ENCODE measurements at places on chromosomes 2 and 18. TPM values are rescaled to one million over a fixed set of nuclear protein-coding genes. Genes with fewer than 3 reads are reported as not detected.

- no peak for DNase-seq
- no peaks in the 10 kb centered on the region for H3K36me3 ChIP-seq
- H3K4me1 ChIP-seq = peaks cover 32% of the 10 kb centered on the region
- H3K27me3 ChIP-seq = no peaks in the 10 kb centered on the region
These were observed 824 bp downstream of the CD302 start for GRCh38 chr2:159797225-159797542.

GRCh38 chr2:197838579-197838978, 34.2 kb downstream of the PLCL1 start:
- no peak for DNase-seq
- no peaks in the 10 kb centered on the region for H3K27me3 ChIP-seq
- peaks cover 5% of the 10 kb centered on the region for H3K4me1 ChIP-seq
- peak overlapping the region; percentile 19 for H3K4me3 ChIP-seq

DNA sequence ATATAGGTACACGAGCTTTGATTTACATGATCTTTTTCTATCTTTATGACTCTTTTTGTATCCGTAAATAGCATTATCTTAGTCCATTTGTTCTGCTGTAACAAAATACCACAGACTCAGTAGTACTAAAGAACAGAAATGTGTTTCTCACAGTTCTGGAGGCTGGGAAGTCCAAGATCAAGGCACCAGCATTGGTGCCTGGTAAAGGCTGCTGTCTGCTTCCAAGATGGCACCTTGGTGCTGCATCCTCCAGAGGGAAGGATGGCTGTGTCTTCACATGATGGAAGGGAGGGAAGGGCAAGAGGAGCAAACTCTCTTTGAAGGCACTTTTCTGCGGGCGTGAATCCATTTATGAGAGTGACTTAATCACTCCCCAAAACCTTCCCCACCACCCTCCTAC, 36.0 kb downstream of the EIF5B start:
- no peaks in the 10 kb centered on the region for H3K4me1 ChIP-seq
- no peak overlapping the region for H3K4me3 ChIP-seq
- H3K27me3 ChIP-seq = no peaks in the 10 kb centered on the region
- no peak overlapping the region for H3K27ac ChIP-seq
- DNase-seq = no peak

The MARCHF4 gene
- total RNA-seq = 0.23 TPM

DNA sequence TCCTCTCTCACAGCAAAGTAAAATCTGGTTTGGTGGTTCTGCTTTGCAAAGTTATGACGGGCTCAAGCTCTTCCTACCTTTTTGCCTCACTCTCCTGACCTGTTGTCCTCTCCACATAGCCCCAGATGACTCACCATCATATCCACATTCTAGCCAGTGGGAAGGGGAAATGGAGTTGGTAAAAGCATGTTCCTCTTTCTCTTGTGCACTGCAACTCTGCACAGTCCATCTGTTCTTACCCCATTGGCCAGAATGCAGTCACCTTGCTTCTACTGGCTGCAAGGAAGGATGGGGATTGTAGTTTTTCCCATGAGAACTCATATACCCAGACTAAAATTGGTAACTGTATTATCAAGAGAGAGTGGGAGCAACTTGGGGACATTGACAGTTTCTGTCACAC, 50.4 kb upstream of the SMIM21 start:
- H3K4me1 ChIP-seq = peaks cover 2% of the 10 kb centered on the region
- H3K27ac ChIP-seq = no peak overlapping the region
- H3K4me3 ChIP-seq = no peak overlapping the region
- H3K27me3 ChIP-seq = no peaks in the 10 kb centered on the region
- DNase-seq = no peak

GRCh38 chr18:45590036-45590886, 25.0 kb upstream of the SLC14A2 start:
- H3K27me3 ChIP-seq = no peaks in the 10 kb centered on the region
- H3K27ac ChIP-seq = peak overlapping the region; percentile 53
- peaks cover 25% of the 10 kb centered on the region for H3K4me1 ChIP-seq

DNA sequence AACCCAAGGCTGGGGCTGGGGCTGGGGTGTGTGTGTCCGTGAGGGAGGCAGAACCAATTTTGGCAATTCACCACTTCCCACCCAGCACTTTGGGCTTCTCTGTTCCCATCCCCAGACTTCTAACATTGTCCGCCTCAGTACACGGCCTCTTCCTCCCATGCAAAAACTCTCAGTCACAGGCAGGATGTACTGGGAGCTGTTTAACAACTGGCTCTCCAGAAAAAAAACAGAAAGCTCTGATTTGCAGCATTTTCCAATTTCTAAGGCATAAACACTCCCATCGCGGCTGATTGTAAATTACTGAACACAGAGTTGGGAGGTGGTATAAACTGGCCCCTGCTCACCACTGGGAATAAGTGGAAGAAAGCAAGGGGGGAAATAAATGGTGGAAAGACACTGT, 73.1 kb upstream of the MAP4K3 start:
- peaks cover 5% of the 10 kb centered on the region for H3K4me1 ChIP-seq
- no peaks in the 10 kb centered on the region for H3K27me3 ChIP-seq
- H3K27ac ChIP-seq = no peak overlapping the region
- H3K4me3 ChIP-seq = no peak overlapping the region
- DNase-seq = no peak
- H3K36me3 ChIP-seq = no peaks in the 10 kb centered on the region

The POTEC gene
- total RNA-seq = not detected

DNA sequence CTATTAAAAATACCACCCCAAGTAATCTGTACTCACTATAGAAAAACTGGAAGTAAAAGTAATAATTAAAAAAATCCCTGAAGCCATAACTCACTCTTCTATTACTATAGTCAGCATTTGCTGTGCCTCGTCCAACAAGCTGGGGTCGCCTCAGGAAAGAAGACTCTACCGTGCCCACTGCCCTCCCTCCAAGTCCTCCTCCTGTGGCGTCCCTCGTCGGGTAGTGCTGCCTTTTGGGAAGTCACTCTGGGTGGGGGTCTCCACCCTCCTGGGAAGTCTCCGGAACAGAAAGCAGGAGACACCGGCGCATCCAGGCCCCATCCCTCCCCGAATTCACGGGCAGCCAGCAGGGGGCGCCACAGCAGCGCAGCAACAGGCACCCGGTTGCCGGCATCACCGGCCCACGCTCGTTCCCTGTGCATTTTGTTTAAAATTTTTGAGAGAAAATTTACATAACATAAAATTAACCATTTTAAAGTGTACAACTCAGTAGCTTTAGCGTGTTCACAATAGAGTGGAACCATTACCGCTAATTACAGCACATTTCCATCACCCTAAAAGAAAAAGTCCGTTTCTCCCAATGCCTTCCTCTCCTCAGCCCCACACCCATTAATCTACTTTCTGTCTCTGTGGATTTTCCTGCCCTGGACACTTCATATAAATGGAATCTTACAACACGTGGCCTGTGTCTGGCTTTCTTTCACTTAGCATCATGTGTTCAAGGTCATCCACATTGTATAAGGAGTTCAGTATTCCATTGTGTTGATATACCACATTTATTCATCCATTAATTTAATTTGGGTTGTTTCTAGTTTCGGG, 62.2 kb downstream of the ADNP2 start:
- no peaks in the 10 kb centered on the region for H3K27me3 ChIP-seq
- peaks cover 30% of the 10 kb centered on the region for H3K4me1 ChIP-seq
- peaks cover 5% of the 10 kb centered on the region for H3K36me3 ChIP-seq
- no peak overlapping the region for H3K4me3 ChIP-seq
- no peak for DNase-seq

The KLHL29 gene
- total RNA-seq = 30.8 TPM

GRCh38 chr2:179268277-179268925, 3.8 kb upstream of the SESTD1 start:
- H3K27me3 ChIP-seq = no peaks in the 10 kb centered on the region
- no peak overlapping the region for H3K27ac ChIP-seq
- peaks cover 9% of the 10 kb centered on the region for H3K4me1 ChIP-seq
- H3K36me3 ChIP-seq = no peaks in the 10 kb centered on the region

The SS18 gene
- total RNA-seq = 140 TPM

- H3K27ac ChIP-seq = peak overlapping the region; percentile 69
- H3K27me3 ChIP-seq = no peaks in the 10 kb centered on the region
- H3K4me1 ChIP-seq = peaks cover 22% of the 10 kb centered on the region
- DNase-seq = no peak
- H3K36me3 ChIP-seq = peaks cover 23% of the 10 kb centered on the region
These were observed 447 bp downstream of the GGCX start for GRCh38 chr2:85560812-85561279.

GRCh38 chr2:25252291-25253152, 84.1 kb upstream of the POMC start:
- no peaks in the 10 kb centered on the region for H3K27me3 ChIP-seq
- peaks cover 21% of the 10 kb centered on the region for H3K4me1 ChIP-seq
- H3K4me3 ChIP-seq = peak overlapping the region; percentile 67
- H3K36me3 ChIP-seq = peaks cover 25% of the 10 kb centered on the region
- DNase-seq = no peak

- DNase-seq = no peak
- H3K27ac ChIP-seq = no peak overlapping the region
- H3K27me3 ChIP-seq = no peaks in the 10 kb centered on the region
- no peak overlapping the region for H3K4me3 ChIP-seq
- no peaks in the 10 kb centered on the region for H3K4me1 ChIP-seq
These were observed 76.4 kb downstream of the KLHL14 start for GRCh38 chr18:32696376-32696775.

DNA sequence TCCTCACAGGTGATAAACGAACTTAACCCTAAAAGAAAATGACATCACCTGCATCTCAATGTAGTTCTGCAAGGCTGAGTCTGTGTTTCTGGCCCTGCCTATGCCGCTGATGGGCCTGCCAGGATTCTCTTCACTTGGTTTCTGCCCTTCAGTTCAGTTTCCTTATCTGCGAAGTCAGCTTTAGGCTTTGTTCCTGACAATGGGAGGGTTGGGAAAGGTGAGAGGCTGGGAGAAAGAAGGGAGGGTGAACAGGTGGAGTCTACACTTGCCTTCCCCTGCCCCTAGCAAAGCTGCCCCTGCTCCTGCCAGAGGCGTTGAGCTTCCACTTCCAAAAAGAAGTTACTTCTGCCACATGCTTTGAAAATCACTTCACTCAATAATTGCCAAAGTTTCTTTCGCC, 124.0 kb upstream of the APCDD1 start:
- DNase-seq = no peak
- no peaks in the 10 kb centered on the region for H3K4me1 ChIP-seq
- no peak overlapping the region for H3K27ac ChIP-seq
- H3K27me3 ChIP-seq = no peaks in the 10 kb centered on the region
- no peaks in the 10 kb centered on the region for H3K36me3 ChIP-seq

DNA sequence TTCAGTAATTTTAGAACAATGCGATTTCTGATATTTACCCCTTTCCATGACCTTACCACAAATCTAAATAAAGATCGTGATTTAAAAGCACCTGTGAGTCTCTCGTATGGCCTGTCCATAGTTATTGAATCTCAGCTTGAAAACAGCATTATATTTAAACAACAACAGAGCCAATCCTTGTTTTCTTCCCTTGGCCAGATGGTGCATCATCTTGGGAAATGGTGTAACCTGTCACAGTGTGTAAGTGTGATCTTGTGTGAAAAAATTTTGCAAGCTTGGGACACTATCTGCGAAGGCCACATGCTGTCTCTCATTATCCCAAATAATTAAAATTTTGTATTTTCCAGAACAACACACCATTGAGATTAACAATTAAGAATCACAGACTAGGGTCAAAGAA, 262.7 kb upstream of the SPHKAP start:
- H3K27me3 ChIP-seq = no peaks in the 10 kb centered on the region
- no peaks in the 10 kb centered on the region for H3K36me3 ChIP-seq
- no peak for DNase-seq
- no peaks in the 10 kb centered on the region for H3K4me1 ChIP-seq

- H3K4me1 ChIP-seq = peaks cover 21% of the 10 kb centered on the region
- H3K4me3 ChIP-seq = no peak overlapping the region
- H3K36me3 ChIP-seq = peaks cover 13% of the 10 kb centered on the region
These were observed 35.2 kb downstream of the ZNF516 start for GRCh38 chr18:76459687-76460350.

- no peak overlapping the region for H3K4me3 ChIP-seq
- DNase-seq = no peak
- no peaks in the 10 kb centered on the region for H3K4me1 ChIP-seq
- no peaks in the 10 kb centered on the region for H3K27me3 ChIP-seq
- H3K27ac ChIP-seq = no peak overlapping the region
These were observed 124.1 kb downstream of the MEMO1 start for GRCh38 chr2:31886700-31887099.

DNA sequence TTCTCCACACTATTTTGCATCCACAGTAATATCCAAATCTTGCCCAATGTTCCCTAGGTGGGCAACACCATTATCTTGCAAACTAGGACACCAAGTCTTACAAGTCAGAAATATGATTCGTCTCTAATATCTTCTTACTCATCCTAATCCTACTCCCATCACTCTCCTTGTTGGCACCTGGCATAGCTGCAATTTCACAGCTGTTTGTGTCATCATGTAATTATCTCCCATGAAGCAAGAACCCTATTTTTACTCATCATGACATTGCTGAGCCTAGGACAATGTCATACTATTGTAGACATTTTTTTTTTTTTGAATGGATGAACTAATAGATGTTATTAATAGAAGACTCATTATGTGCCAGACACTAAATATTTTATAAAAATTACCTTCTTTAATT, 91.3 kb upstream of the CCDC141 start:
- H3K4me1 ChIP-seq = peaks cover 4% of the 10 kb centered on the region
- DNase-seq = no peak
- H3K27ac ChIP-seq = no peak overlapping the region
- peaks cover 34% of the 10 kb centered on the region for H3K36me3 ChIP-seq
- H3K27me3 ChIP-seq = no peaks in the 10 kb centered on the region

- H3K27me3 ChIP-seq = no peaks in the 10 kb centered on the region
- H3K4me3 ChIP-seq = no peak overlapping the region
- no peaks in the 10 kb centered on the region for H3K4me1 ChIP-seq
- no peaks in the 10 kb centered on the region for H3K36me3 ChIP-seq
- H3K27ac ChIP-seq = no peak overlapping the region
- DNase-seq = no peak
These were observed 581.8 kb downstream of the RNF144A start for GRCh38 chr2:7499018-7499417.

DNA sequence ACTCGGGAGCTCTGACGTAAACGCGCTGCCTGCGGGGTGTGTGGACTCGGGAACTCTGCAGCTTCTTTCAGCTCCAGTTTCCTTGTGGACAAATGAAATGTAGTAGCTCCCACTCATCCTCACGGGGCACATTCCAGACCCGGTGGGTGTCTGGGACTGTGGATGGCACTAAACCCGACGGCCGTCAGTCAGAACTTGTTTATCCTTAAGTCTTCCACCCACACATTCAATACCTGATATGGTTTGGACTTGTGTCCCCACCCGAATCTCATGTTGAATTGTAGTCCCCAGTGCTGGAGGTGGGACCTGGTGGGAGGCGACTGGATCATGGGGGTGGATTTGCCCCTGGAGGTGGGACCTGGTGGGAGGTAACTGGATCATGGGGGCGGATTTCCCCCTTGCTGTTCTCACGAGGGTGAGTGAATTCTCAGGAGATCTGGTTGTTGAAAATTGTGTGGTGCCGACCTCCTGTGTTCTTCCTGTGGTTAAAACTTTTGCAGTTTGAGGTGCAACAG, 81.2 kb upstream of the SNTG2 start:
- H3K27me3 ChIP-seq = peaks cover 26% of the 10 kb centered on the region
- no peak overlapping the region for H3K4me3 ChIP-seq
- H3K27ac ChIP-seq = no peak overlapping the region
- no peaks in the 10 kb centered on the region for H3K36me3 ChIP-seq
- H3K4me1 ChIP-seq = no peaks in the 10 kb centered on the region
- no peak for DNase-seq
